Gastroesophageal sphincter (tissue), 4 donors: ENCODE measurements at places on chromosomes 3 and 15. TPM values are rescaled to one million over a fixed set of nuclear protein-coding genes. Genes with fewer than 3 reads are reported as not detected.

TP53BP1 gene
- total RNA-seq = 29.3 TPM

LARP6 gene
- 44.4 TPM for total RNA-seq

CCDC71 gene
- total RNA-seq = 15.6 TPM

GOLGA8S gene
- total RNA-seq = 0.15 TPM

CHRNA5 gene
- 0.93 TPM for total RNA-seq

NANOGP8 gene
- not detected for total RNA-seq

ZNF80 gene
- total RNA-seq = not detected

CASR gene
- total RNA-seq = not detected

MYL3 gene
- 5.3 TPM for total RNA-seq

FOXB1 gene
- total RNA-seq = not detected

CLN6 gene
- 14.3 TPM for total RNA-seq

GRK7 gene
- not detected for total RNA-seq

THRB gene
- total RNA-seq = 53.4 TPM

PDHB gene
- 213 TPM for total RNA-seq

GMNC gene
- total RNA-seq = not detected

NDUFB4 gene
- total RNA-seq = 123 TPM

PRICKLE2 gene
- total RNA-seq = 106 TPM

TM4SF18 gene
- total RNA-seq = 8.1 TPM

SEMA6D gene
- 12.7 TPM for total RNA-seq

MUC20 gene
- total RNA-seq = 5.0 TPM

HYKK gene
- 5.6 TPM for total RNA-seq

CSPG4 gene
- total RNA-seq = 166 TPM

CCRL2 gene
- 3.0 TPM for total RNA-seq

TUSC7 gene
- total RNA-seq = not detected

SNRPA1 gene
- total RNA-seq = 25.4 TPM

CYP1A1 gene
- not detected for total RNA-seq

GP9 gene
- not detected for total RNA-seq

GOLGA8N gene
- total RNA-seq = 17.0 TPM

IL17RE gene
- total RNA-seq = 0.78 TPM

DPP8 gene
- total RNA-seq = 33.1 TPM
